ENCODE measurements at places on chromosomes 5 and 9.

GRCh38 chr5:67170767-67171166, 25.8 kb downstream of the CD180 start:
- no peak for DNase-seq

- DNase-seq, result no peak
Measured at GRCh38 chr9:100346836-100347235, 5.9 kb downstream of the TEX10 start.

- DNase-seq, result peak; percentile 51
Measured at GRCh38 chr5:131171276-131171810, 599 bp downstream of the LYRM7 start.

GRCh38 chr5:10607023-10607665, 43.3 kb downstream of the ANKRD33B start:
- DNase-seq, result peak; percentile 42

DNA sequence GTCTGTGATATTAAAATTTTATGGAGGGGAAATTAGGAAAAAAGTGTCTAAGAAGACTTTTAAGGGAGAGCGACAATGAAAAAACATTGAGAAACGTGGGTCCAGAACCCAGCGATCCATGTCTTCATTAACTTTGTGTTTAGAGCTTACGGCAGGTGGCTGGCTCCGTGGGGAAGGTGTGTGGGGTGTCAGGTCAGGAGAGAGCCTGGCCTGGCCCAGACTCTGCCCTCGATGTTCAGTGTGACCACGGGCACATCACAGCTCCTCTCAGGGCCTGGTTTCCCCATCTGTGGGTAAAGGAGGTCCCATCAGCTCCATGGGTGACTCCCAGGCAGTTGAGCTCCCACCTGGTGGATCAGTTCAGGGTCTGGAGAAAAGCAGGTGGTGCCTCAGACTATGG, 22.1 kb downstream of the DAB2IP start:
- no peak for DNase-seq

DNA sequence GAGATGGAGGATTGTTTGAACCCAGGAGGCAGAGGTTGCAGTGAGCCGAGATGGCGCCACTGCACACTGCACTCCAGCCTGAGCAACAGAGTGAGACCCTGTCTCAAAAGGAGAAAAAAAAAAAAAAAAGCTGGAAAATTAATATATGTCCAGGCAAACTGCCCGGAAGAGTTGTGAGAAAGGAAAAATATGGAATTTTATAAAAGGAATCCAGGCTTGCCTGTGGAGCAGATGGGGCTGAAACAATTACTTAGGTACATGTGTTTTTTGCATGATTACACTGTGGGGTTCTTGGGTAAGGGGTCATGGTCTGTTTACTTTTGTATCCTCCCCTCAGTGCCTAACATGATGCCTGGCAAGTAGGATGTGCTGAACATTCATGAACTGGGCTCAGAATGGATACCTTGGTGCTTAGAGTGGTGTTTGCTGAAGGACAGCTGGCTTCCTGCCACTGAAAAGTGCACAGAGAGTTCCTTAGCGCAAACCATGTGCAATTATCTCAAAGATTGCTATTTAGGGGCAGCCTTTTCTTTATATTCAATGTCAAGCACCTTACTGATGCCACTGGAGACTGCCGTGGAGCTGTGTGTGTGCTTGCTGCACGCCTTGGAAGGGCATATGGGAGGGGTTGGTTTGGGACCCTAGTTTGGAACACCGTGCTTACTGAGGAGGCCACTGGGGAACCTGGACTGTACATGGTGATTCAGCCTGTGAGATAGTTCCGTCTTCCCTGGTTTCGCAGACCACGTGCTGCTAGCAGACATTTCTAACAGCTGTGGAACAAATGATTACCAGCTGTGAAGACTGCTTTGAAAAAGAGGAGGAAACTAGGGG, 78.4 kb downstream of the MAP1B start:
- DNase-seq, result no peak

DNA sequence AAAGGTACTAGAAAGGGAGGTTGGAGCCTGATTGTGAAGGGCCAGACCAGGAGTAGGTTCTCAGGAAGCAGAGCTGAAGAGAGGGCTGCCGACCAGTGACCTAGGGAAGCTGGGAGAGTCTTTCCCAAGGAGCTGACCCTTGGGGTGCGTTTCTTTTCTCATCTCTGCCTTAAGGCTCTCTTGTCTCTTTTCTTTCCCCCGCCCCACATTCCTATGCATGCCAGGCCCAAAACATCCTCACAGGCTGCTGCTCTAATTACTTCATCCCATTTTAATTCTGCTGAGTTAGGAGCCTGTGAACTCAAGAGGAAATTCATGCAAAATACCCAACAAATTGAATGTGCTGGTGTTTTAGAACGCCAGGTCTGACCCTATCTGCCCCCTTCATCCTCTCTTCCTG, 46.9 kb upstream of the HSPA9 start:
- no peak for DNase-seq

- no peak for DNase-seq
Measured at GRCh38 chr9:110669433-110669832, 842 bp downstream of the MUSK start.

DNA sequence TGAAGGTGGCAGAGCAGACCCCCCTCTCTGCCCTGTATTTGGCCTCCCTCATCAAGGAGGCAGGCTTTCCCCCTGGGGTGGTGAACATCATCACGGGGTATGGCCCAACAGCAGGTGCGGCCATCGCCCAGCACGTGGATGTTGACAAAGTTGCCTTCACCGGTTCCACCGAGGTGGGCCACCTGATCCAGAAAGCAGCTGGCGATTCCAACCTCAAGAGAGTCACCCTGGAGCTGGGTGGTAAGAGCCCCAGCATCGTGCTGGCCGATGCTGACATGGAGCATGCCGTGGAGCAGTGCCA, 3.8 kb downstream of the ALDH1B1 start:
- DNase-seq, result no peak

DNA sequence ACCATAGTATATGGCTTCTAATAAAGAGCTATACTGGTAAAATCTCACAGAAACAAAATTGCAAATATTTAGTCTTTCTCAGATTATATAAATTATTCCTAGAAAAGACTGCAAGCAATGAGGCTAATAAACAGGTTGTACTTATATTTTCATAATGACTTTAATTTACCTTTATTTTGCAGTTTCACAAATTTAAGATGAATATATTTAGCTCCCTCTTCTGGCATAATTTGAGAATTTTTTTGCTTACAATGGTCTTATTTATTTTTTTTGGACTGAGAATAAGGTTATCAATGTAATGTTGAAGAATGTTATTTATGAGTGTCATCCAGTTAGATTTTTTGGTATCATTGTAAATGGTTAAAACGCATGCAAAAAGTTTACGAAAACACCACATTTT, 56.7 kb downstream of the PIK3R1 start:
- no peak for DNase-seq

All from activated CD4-positive, alpha-beta T cell treated with anti-CD3 and anti-CD28 coated beads, Interleukin-2, Interleukin-6, amounts not matched to agents 100 ng/mL and 50 ng/mL, durations not matched to agents 16 hours and 8 hours (primary cell).